Central memory CD4-positive, alpha-beta T cell (primary cell): ENCODE measurements at places on chromosomes 3 and 15.

DNA sequence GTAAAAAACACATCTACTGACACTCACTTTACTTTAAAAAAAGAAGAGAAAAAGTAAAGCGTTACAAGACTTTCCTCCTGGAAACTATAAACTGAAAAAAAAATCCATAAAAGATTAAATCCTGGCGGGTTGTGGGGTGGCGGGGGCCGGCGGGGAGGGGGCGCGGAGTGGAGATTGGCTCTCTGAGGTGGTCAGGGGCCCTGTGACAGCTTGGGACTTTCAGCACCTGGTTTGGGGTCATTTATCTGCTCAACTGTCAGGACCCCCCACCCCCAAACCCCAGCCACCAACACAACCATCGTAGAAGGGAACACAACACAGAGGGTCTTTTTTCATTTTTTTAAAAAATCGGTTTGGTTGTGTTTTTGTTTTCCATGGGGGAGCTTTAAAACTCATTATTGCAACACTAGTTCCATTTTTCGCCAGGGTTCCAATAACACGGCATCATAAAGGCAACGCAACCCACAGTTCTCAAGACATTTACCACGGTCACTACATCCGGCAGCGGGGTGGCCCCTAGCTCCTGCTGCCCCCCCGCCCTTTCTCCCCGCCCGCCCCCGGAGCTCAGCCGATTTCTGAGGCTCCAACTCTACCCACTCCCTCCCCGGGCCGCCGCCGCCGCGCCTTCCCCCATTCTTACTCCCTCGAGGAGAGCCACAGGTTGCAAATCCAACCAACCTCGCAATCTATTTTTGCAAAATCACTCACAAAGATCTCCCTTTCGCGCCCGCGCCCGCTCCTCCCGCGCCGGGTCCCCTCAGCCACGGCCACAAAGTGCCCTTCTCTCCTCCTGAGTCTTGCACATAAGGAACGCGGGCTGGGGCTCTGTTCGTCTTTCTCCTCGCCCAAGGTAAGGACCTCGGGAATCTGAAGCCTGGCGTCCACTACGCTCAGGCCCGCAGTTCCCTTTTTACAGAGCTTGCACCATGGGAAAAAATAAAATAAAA is 1.8 kb downstream of the BCL6 start:
- DNase-seq: peak; percentile 29

DNA sequence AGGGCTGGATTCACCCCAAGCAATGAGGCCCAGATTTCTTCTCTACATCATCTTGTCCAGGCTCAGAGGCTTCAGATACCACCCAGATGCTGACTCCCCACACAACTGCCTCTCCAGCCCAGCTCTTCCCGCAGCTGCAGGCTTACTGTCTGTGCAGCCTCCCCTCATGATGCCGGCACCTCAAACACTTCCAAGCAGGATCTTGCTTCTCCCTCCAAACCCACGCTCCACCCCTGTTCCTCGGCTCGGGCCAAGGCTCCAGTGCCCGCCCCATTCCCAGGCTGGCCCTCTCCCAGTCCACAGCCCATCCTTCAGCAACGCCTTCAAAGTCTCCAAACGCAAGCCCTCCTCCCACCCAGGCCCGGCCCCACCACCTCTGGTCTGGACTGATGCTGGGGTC is 159.2 kb upstream of the LINGO1 start:
- DNase-seq: no peak

- no peak for DNase-seq
Measured at GRCh38 chr15:23616536-23616935, 31.1 kb downstream of the MAGEL2 start.

- DNase-seq: no peak
Measured at GRCh38 chr15:82093774-82094211, 48.0 kb upstream of the MEX3B start.

DNA sequence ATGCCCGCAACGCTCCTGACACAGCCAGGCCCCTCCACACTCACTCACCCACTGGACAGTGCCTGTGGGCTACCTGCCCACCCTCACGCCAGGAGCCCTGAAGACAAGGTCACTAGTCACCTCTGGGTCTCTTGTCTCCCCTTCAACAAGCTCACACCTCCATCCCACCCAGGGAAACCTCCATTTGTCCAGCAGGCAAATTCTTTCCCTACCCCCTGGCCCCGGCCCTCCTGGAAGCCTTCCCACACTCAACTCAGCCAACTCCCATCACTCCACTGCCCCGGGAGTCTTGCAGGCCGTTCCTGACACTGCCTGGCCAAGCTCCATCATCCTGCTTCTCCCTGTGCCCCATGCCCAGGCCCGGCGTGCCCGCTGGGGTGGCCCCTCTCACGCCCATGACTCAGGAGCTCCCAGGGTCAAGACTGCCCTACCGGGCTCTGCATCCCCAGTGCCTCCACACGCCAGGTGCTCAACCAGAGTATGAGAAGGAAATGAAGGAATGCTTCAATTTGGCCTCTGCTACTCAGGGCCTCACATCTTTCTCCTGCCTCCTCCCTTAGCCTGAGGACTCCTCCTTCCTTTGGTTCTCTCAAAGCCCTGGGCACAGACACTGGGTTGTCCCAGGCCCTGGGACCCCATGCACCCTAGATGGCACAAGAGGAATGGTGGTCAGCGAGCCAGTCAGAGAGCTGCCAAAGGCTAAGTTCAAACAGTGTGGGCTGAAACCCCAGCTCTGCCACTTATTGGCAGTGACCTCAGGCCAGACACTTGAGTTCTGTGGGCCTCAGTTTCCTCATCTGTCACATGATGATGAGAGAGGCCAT is 88.6 kb downstream of the SEC22A start:
- no peak for DNase-seq

- DNase-seq: no peak
Measured at GRCh38 chr15:39974656-39975230, 40.8 kb downstream of the EIF2AK4 start.

DNA sequence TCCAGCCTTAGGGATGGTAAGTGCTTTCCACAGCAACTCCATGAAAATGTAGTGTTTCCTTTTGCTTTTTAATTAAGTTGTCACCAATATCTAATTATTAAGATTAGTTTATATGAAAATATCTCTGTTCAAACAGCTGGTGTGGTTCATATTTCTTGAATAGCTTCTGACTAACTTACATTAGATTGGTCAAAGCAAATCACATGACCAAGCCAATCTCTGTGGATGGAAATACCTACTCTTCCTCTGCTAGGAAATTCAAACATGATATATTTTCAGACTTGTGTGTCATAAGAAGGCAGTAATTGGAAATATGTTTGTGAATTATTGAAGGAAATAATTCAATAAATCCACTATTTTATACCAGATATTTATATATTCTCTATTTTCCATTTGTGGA is 54.6 kb upstream of the CADM2 start:
- DNase-seq: no peak
